Fibroblast of skin of left quadriceps (primary cell): ENCODE measurements at places on chromosomes 2 and 18.

DNA sequence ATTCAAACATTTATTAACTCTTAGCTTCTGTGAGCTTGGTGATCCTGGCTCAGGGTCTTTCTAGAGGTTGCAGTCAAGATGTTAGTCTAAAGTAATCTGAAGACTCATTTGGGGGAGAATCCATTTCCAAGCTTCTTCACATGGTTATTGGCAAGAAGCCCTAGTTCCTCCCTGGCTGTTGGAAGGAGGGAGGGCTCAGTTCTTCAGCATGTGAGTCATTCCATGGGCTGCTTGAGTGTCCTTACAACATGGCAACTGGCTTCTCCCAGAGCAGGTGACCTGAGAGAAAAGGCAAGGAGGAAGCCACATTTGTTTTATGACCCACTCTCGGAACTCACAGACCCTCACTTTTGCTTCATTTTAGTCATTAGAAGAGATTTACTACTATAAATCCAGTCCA lies 10.6 kb upstream of the C2orf74 start:
- DNase-seq = no peak

DNA sequence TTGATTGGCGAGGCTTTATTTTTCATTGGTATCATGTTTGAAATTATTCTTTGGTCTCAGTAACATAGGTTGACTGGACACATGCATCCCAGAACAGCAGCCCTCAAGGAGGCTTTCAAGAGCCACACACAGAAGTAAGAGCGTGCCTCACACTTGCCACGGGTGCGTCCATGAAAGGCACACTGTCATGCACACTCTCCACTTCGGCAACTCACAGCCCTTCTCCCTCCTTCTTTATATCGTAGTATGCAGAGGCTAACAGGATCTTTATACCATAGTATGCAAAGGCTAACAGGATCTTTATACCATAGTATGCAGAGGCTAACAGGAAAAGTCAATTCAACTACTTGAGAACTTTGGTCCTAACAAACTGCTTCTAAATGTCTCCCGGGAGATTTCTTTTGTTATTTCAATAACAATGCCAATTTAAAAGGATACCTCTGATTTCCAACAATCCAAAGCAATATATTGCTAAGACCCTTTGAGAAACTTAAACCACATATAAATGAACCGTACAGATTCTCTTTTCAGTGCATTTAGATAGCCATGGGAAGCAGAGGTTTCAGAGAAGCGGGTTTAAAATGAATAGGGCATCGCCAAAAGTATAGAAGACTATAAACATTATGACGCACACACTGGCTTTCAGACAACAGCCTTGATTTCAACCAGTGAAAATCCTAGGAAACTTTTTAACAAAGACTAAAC lies 26.5 kb upstream of the ZNF516 start:
- DNase-seq = no peak

- no peak for DNase-seq
Measured at GRCh38 chr18:48836806-48837615, 113.8 kb downstream of the SMAD7 start.

GRCh38 chr2:168784993-168785392 lies 17.4 kb upstream of the NOSTRIN start:
- DNase-seq = no peak

- DNase-seq = peak; percentile 70
Measured at GRCh38 chr2:237383991-237384671, 29.8 kb downstream of the COL6A3 start.

- DNase-seq = no peak
Measured at GRCh38 chr18:50819027-50819727, 639 bp downstream of the MRO start.

GRCh38 chr18:11578799-11579198 lies 30.6 kb upstream of the SLC35G4 start:
- no peak for DNase-seq
